ENCODE measurements at places on chromosomes 12 and 14. TPM values are rescaled to one million over a fixed set of nuclear protein-coding genes. Genes with fewer than 3 reads are reported as not detected.

Gene NRXN3
- total RNA-seq = 106 TPM

Gene WSCD2
- 4.7 TPM for total RNA-seq

Gene TSHR
- 0.63 TPM for total RNA-seq

Gene NELL2
- total RNA-seq = 1,558 TPM

Gene DCAF5
- total RNA-seq = 49.5 TPM

Gene RPL10L
- total RNA-seq = not detected

Gene APOLD1
- 19.4 TPM for total RNA-seq

Measured in parietal lobe (tissue), 2 donors.